ENCODE measurements at places on chromosomes 12 and 14.

- no peak for DNase-seq
Measured at GRCh38 chr12:9673404-9674225, 4.1 kb downstream of the CLEC2D start.

GRCh38 chr12:44960856-44961255 is 84.7 kb upstream of the NELL2 start:
- no peak for DNase-seq

- DNase-seq: no peak
Measured at GRCh38 chr12:109170324-109170723, 53.9 kb downstream of the ACACB start.

- DNase-seq: no peak
Measured at GRCh38 chr12:102642199-102642598, 161.8 kb upstream of the IGF1 start.

DNA sequence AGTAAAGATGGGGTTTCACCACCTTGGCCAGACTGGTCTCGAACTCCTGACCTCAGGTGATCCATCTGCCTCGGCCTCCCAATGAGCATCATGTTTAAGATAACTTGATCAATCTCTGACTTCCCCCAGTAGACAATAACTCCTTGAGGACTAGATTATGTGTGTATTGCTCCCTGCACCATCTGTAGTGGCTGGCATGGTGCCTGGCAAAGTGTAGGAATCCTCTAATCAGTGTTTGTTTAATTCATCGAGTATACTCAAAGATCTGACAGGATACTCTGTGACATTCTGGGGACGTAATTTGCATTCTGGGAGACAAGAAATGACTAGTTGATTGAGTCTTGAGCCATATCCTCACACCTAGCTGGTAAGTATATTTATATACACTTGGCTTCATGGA is 873.5 kb upstream of the TMEM132C start:
- no peak for DNase-seq

GRCh38 chr12:58066296-58066695 is 124.9 kb downstream of the ATP23 start:
- DNase-seq: no peak

GRCh38 chr14:83271663-83272062 is 1738.0 kb upstream of the SEL1L start:
- DNase-seq: no peak

Data from NCI-H1048 (cell line).